ENCODE measurements at places on chromosomes 16 and 17. TPM values are rescaled to one million over a fixed set of nuclear protein-coding genes. Genes with fewer than 3 reads are reported as not detected.

Gene ACOX1
- total RNA-seq, result 58.2 TPM

Gene PTX4
- total RNA-seq, result 0.20 TPM

Gene CCDC182
- total RNA-seq, result not detected

Gene P2RX1
- 0.30 TPM for total RNA-seq

Gene TBC1D3E
- total RNA-seq, result not detected

Gene GNG13
- total RNA-seq, result not detected

Gene KIAA0513
- total RNA-seq, result 13.8 TPM

Gene PYDC1
- total RNA-seq, result not detected

Gene PFAS
- total RNA-seq, result 14.1 TPM

Gene HS3ST6
- not detected for total RNA-seq
